ENCODE measurements at places on chromosomes 2 and 18. TPM values are rescaled to one million over a fixed set of nuclear protein-coding genes. Genes with fewer than 3 reads are reported as not detected.

SNTG2 gene
- total RNA-seq: 5.2 TPM

PLGLB1 gene
- 5.4 TPM for total RNA-seq

IL36RN gene
- 10.9 TPM for total RNA-seq

CHST9 gene
- 0.39 TPM for total RNA-seq

KCNG2 gene
- 0.49 TPM for total RNA-seq

CCDC138 gene
- total RNA-seq: 11.3 TPM

L3MBTL4 gene
- total RNA-seq: 17.5 TPM

GRB14 gene
- 1.1 TPM for total RNA-seq

SKOR2 gene
- total RNA-seq: not detected

HSPE1 gene
- total RNA-seq: 80.5 TPM

GCG gene
- total RNA-seq: not detected

NEU4 gene
- total RNA-seq: 0.30 TPM

FKBP7 gene
- 55.9 TPM for total RNA-seq

SH2D6 gene
- not detected for total RNA-seq

MRO gene
- total RNA-seq: 0.30 TPM

DNA sequence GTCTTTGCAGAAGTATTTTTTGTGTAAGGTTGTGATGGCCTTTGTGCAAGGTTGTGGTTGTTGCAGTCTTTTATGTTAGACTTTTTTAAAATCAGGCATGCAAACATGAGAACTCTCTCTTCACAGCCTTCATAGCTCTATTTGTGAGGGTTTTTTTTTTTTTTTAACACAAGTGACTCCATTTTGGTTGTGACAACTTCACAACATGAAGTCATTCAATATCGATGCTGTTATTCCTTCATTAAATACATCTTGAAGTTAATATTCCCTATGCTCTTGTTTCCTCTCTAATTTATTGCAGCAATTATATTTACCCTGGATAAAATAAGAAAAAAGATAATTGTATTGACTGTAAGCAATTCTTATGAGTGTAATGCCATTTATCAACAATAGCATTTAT, 35.5 kb downstream of the DHRS9 start:
- DNase-seq: no peak

DNA sequence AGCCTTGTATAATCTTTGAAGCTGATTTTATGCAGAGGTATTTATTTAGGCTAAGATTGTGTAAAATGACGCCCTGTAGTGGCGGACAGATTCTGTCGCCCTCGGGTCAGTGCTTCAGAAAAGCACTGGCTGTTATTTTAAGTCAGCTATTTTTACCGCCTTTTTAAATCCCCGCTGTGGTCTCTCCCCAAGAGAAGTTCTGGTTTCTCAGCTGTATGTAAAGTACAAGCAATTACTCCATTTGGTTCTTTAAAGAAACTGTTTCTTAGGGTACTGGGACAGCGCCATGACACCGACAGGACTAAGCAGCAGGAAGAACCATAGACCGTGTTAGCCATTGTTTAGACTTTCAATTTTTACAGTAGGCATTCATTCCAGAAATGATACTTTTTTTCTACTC, 65.0 kb downstream of the UGGT1 start:
- DNase-seq: no peak

- no peak for DNase-seq
Observed at GRCh38 chr2:141348481-141348880, 782.3 kb downstream of the LRP1B start.

- no peak for DNase-seq
Observed at GRCh38 chr2:17736989-17737388, 16.6 kb downstream of the SMC6 start.

- DNase-seq: no peak
Observed at GRCh38 chr2:149814049-149814448, 226.5 kb upstream of the MMADHC start.

DNA sequence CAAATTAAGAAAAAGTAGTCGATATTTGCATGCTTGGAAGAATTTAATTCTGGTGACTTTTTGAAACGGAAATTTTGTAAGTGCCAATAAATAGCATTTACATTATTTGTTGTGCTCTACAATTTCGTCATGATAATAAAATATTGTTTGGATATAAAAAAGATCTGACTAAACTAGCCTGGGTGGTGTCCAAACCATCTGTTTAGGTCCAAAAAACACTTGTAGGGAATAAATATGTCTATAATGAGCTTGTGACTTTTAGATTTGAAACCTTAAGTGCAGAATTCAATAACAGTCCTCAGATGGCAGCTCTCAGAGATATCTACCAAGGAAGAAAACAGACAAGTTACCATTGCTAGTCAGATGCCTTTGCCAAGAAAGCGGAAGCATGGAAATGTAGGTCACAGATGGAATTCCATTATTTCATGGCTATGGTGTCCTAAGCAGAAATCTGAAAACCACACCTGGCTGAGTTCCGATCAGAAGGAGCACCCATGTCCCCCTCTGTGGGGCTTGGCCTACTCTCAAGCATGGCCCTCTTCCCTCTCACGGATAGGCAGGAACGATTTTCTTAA, 731.1 kb downstream of the RNF144A start:
- peak; percentile 59 for DNase-seq

DNA sequence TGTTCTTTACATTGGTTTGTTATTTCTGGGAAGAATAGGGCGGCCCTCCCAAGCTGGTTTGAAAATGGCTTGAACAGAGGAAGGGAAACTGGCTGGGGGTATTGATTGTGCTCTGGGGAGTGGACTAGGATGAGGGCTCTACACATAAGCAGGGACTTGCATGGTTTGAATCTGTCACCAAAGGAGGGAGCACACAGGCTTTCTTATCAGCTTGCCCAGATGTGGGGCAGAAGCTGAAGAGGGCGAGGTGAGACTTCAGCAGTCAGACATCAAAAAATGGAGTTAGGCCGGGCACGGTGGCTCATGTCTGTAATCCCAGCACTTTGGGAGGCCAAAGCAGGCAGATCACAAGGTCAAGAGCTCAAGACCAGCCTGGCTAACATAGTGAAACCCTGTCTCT, 7.2 kb upstream of the RAB12 start:
- no peak for DNase-seq

DNA sequence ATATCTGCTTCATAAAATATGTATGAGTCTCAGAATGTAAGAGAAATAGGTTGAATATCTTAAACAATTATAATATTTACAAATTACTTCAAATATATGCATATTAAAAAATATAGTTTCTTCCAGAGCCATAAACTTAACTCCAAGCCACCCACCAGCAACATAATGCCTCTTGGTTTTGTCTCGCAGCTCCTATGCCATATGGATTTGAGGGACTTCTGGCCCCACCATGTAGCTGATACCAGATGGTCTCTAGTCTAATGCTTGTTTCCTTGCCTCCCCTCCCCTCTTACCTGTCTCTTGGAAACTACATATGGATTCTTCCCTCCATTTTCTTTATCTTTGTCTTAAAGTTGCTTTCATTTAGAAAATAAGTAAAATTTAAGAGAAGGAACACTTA, 114.3 kb downstream of the GCA start:
- DNase-seq: no peak

DNA sequence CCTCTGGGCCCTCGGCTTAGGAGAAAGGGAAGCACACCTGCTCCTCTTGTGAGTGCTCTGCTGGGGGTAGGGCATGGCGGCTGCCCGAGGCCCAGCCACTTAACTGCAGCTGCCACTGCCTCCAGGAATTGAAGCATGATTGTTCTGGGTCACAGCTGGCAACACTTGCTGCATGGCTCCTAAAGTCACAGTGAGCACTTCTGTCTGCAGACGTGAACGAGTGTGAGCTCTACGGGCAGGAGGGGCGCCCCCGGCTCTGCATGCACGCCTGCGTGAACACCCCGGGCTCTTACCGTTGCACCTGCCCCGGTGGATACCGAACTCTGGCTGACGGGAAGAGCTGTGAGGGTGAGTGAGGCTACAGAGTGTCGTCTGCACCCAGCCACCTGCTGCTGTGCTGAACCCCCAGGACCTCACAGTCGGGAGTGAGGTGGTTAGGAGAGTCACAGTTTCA, 44.4 kb downstream of the FBLN7 start:
- DNase-seq: no peak

- no peak for DNase-seq
Observed at GRCh38 chr2:157262248-157262647, 4.7 kb downstream of the GALNT5 start.

- peak; percentile 89 for DNase-seq
Observed at GRCh38 chr2:118186110-118186857, 98.0 kb downstream of the INSIG2 start.

DNA sequence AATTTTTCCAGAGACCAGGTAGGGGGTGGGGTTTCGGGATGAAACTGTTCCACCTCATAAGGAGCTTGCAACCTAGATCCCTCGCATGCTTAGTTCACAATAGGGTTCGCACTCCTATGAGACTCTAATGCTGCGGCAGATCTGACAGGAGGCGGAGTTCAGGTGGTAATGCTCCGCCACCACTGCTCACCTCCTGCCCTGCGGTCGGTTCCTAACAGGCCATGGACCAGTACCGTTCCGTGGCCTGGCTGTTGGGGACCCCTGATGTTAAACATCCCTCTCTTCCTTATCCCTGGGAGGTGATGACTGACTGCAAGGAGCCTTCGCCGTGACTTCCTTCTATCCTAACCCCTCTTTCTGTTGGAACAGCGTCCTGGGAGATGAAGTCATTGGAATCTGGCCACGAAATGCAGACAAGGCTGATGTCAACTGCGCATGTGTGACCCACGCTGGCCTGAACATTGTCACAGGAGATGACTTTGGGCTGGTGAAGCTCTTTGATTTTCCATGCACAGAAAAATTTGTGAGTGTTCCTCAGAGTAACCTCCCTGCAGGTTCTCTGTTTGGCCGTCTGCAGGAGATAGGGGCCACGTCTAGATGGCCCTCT, 82.4 kb downstream of the RTN4 start:
- no peak for DNase-seq

GRCh38 chr2:157898591-157898996, 22.5 kb upstream of the ACVR1 start:
- no peak for DNase-seq

GRCh38 chr18:24875777-24876176, 415.3 kb downstream of the HRH4 start:
- peak; percentile 11 for DNase-seq

DNA sequence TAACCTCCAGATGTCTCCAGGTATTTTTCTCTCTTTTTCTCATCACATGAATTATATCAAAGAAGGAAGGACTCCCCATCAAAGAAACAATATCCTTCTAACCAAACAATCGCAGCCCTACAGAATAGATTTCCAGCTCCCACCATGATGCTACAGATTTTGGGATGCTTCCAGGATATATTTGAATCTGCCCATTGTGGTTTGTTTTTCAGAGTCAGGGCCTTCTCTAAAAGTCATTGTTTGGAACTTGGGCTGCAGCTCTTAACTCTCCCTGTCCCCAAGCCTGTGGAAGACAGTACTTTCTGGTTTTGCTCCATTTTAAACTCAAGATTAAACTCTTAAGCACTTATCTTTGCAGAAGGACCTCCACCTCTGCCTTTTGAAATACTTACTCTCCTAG, 223.2 kb downstream of the PMAIP1 start:
- no peak for DNase-seq

- no peak for DNase-seq
Observed at GRCh38 chr2:233714121-233714520, 1.4 kb downstream of the UGT1A5 start.

GRCh38 chr2:18398833-18399232, 161.6 kb downstream of the RDH14 start:
- peak; percentile 36 for DNase-seq

- DNase-seq: no peak
Observed at GRCh38 chr2:241769819-241770184, 6.8 kb upstream of the GAL3ST2 start.

DNA sequence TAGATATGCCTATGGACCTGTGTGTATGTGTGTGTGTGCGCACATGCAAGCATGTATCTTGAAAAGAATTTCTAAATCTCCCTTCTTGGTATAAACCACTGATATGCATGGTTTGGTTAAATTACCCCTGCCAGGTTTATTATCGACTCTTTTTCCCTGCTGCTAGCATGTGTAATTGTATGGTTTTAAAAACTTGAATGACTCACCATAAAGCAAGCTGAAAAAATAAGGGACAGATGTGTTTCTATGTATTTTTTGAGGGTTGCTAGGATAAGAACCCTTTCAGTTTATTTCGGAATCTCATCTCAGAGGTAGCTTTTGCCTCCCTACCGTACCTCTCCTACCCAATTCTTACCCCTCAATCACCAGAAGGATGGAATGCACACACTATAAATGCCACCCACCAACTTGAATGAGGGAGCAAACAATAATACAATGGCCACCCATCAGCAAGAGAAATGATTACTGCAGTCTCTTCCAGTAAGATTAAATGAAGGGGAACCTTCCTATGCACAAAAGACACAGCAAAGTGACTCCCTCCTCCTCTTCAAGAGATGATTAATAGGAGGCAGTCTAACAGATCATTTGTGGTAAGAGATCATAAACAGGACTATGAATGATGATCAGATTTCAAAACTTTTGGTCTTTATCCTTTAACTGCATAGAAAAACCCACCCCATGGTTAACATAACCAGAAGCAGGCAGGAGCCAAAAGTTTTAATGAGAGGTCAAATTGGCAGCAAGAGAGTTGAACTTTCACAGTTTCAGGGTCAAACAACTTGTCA, 357.2 kb downstream of the SATB2 start:
- no peak for DNase-seq

All from skin of body (tissue), 3 donors.